ENCODE measurements at places on chromosomes 7 and 10.

DNA sequence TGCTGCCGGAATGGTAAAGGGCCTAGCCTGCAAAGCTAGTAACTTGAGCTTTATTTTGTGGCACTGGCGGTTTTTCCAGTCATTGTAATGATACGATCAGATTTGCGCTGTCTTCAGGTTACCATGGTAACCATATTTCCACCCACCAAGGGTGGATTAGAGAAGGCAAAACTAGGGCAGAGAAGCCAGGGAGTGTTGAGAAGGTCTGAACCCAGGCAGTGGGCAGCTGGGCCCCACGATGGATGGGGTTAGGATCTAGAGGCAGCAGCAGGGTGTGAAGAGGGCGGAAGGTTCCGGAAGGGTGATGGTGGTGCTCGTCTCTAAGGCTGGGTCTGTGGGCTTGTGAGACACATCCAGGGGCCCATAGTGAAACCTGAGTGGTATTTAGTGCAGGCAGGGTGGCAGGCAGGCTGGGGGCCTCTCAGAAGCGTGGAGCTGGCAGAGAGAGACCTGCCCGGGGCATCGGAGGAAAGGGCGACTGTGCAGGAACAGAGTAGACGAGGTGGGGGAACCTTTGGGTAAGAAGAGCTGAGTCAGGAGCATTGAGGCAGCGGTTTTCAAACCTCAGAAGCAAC is 87.9 kb upstream of the GTF2I start:
- peak; percentile 45 for DNase-seq

DNA sequence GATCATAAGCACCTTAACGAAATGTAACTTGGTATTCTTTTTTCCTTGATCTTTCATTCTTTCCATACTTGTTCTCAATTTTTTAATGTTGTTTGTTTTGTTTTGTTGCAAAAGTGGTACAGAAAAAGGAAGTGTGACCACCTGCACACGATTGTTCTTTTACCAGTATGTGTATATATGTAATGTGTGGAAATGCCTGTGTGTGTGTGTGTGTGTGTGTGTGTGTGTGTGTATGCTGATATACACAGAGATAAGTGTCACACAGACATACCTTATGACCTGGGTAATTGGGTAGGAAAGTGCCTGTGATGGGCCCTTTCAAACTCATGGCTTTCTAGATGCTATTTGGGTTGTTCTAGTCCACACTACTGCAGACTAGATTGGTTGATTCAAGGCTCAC is 14.0 kb downstream of the INHBA start:
- no peak for DNase-seq

- no peak for DNase-seq
Measured at GRCh38 chr10:136465-136762, 1.2 kb downstream of the ZMYND11 start.

DNA sequence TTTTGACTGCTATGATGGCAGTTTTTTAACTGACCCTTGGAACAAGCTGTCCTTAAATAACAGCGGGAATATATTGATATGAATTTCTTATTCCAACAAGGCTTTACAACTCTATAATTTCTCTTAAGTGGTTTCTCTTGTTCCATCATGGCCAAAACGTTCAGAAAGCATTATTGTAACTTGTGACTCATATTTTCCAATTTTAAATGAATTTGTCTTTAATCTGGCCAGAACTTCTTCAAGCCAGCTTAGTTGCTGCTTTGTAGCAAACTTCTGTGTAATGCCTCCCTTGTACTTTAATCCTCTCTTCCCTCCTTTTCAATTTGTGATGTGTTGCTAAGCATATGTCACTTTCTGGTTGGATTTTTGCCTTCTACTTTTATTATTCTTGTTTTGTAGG is 271.9 kb downstream of the KIF20B start:
- no peak for DNase-seq

- no peak for DNase-seq
Measured at GRCh38 chr10:102418622-102419268, at the start of gene PSD. PSD (minus strand) TSS chr10:102418785; CDS start chr10:102417038, 1,747 bp downstream.
